T-helper 2 cell (primary cell): ENCODE measurements at places on chromosomes 11 and 22.

DNA sequence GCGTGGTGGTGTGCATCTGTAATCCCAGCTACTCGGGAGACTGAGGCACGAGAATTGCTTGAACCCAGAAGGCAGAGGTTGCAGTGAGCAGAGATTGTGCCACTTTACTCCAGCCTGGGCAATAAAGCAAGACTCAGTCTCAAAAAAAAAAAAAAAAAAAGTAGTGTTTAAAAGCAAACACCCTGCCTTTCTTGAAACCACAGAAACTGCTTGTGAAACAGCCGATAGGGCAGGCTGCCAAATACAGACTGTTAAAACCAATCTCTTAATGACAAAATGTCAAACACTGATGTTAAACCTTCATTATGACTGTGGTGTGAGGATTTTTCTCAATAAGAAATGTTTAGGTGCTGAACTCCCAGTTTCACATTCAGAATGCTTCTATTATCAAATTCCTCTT lies 27.3 kb downstream of the MARK2 start:
- peak; percentile 43 for DNase-seq

DNA sequence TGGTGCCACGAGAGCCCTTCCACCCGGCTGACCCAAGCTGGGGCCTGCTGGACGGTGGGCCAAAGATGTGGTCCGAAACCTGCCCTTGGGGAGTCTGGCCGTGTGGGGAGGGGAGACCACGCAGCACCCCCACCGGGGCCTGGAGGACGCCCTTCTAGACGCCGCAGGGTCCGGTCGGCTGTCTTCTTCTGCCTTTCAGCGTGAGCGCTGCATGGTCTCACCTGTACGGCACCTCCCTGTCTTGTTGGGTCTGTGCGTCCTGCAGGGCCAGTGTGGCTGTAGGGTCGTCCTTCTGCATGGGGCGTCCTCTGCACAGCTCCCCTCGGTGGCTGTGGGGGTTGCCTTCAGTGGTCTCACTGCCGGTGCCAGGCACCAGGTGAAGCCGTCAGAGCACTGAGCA lies 2.8 kb downstream of the BRSK2 start:
- DNase-seq = no peak

DNA sequence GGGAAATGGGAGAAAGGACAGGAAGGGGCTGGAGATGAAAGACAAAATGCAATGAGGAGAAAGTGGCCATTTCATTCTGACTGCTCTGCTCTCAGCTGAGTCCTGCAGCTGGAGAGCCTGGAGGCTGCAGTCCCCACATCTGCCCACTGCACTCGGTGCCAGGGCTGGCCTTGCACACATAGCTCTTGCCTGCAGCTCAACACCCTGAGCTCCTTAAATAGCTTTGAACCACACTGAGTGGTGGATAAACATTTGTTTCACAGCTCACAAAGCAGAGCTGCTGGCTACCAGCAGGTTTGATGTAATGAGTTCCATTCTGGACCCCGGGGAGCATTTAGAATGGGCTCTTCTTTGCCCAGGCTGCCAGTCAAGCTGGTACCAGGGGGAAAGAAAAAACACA lies 426.1 kb upstream of the CADM1 start:
- no peak for DNase-seq

- no peak for DNase-seq
Measured at GRCh38 chr11:130550984-130551383, 102.5 kb downstream of the ADAMTS15 start.

GRCh38 chr11:130388607-130389205 lies 39.7 kb downstream of the ADAMTS8 start:
- no peak for DNase-seq

GRCh38 chr11:60280412-60280811 lies at the start of gene MS4A4A:
MS4A4A (plus strand) TSS chr11:60280666; CDS start chr11:60280676, 10 bp downstream.
- DNase-seq = no peak

DNA sequence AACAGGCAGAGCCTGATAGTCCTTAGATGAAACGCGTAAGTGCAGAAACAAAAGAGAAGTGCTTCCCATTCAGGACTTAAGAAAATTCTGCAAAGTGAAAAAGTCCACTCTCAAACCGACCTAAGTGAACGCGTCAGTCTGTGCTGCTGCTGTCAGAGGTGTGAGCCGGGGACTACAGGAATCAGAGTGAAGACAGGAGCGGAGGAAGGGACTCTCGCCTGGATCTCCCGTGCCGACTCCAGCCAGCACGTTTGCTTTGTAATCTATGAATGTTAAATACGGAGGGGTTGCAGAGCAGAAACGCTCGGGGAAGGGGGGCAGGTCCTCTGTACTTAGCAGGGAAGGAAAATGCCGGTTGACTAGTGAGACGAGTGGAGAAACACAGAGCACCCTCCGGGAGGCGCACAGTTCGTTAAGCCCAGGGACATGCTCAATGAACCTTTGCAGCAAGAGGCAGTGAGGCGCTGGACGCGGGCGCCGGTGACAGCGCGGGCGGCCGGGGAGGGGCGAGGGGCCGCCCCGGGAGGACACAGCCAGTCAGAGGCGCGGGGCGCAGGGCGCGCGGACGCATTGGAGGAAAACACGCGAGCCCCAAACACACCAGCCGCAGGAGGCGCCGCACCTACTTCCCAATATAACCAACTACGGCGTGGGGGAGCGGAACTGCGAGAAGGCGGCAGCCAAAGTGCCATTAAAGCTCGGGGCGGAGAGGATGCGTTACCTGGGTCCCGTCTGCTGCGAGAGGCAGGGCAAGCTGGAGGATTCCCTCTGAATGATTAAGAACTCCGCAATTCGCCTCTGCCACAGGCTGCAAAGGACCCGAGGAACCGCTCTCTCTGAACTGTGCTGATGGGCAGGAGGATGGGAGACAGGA lies at the start of gene CNTN5:
TSS of gene CNTN5 (plus strand) at position 598 of the 874 bp plus-strand sequence.
- no peak for DNase-seq

- no peak for DNase-seq
Measured at GRCh38 chr11:73306977-73307322, 1.1 kb upstream of the ARHGEF17 start.

GRCh38 chr11:1682225-1682905 lies 14.6 kb upstream of the KRTAP5-6 start:
- DNase-seq = no peak

- no peak for DNase-seq
Measured at GRCh38 chr11:11416917-11417316, 63.9 kb upstream of the CSNK2A3 start.

DNA sequence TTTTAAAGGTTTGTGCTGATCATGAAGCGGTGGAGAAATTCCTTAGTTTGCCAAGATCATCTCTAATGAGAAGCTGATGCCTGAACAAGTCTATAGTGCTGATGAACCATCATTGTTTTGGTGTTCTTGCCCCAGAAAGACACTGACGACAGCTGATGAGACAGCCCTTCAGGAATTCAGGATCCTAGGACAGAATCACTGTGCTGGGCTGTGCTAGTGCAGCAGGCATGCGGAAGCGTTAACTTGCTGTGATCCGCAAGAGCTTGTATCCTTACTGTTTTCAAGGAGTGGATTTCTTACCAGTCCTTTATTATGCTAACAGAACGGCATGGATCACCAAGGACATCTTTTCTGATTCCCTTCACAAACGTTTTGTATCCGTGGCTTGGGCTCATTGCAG lies 104.1 kb downstream of the TBC1D22A start:
- DNase-seq = no peak

- DNase-seq = no peak
Measured at GRCh38 chr11:16216831-16217230, 139.5 kb downstream of the SOX6 start.

GRCh38 chr11:34145073-34145472 lies 39.6 kb downstream of the NAT10 start:
- no peak for DNase-seq

GRCh38 chr22:17705546-17705945 lies 67.0 kb downstream of the BCL2L13 start:
- no peak for DNase-seq
